Fibroblast of gingiva (primary cell): ENCODE measurements at places on chromosomes 3 and 15.

GRCh38 chr15:39018966-39019365, 454.4 kb upstream of the RASGRP1 start:
- no peak for DNase-seq

DNA sequence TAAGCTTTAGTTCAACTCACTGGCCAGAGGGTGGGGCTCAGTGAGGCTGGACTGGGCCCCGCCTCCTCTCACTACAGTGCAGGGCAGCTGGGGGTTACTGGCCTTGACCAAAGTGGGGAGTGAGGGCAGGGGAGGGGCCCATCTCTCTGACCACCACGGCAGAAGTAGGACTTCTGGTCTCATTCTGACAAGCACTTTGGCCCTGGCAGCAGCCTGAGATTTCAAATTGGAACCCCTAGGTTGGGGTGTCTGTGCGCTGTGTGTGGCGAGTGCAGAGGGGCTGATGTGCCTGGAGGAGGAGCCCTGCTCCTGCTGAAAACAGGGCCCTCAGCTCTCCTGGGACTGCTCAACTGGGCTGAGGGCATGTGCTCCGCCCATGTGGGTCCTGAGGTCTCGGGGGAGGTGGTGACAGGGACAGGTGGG, 60.3 kb upstream of the RPL32 start:
- DNase-seq, result no peak

DNA sequence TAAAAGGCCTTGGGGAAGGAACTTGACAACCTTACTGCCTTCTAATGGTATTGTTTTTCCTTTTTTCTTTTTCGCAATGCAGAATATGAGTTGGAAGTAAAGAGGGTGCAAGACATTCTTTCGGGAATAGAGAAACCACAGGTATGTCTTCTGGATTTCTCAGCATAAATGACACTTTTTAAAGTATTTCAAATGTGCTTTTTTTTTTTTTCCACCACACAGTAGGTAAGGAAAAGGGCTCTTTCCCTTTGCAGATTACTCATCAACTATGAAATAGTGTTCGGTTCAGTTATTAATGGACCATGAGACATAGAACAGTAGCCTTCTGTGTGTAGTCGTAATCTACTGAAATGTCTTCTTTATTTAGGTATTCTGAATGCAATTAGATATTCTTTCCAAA, 162.4 kb downstream of the GHSR start:
- DNase-seq, result peak; percentile 6

GRCh38 chr15:64717130-64717529, 58.3 kb downstream of the RBPMS2 start:
- no peak for DNase-seq

DNA sequence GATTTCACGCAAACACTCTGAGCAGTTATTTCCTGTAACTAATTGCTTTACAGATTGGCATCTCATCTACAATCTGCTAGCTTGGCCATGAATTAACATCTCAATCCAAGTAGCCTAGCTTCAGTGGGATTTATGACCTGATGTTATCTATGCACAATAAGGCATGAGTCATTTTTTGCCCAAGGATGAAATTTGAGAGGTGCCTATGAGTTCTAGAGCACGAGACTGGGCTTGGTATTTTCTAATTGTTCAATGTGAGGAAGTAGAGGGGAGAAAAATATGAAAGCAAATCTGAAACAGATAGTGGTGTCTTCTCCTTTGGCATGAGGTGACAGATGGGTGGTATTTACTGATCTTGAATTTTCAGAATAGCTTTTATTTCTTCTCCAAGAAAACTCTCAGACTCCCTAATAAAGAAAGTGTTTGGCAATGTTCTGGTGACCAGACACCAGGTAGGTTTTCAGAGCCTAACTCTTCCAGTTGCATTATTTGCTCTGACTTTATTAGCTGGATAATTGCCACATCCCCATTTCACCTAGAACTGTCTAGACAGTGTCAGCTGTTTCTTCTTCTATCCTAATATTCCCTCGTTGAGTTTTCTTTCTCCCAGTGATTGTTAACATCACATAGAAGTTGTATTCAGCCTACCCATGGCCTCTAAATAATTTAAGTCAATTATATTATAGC, 301.0 kb upstream of the UMPS start:
- DNase-seq, result no peak

DNA sequence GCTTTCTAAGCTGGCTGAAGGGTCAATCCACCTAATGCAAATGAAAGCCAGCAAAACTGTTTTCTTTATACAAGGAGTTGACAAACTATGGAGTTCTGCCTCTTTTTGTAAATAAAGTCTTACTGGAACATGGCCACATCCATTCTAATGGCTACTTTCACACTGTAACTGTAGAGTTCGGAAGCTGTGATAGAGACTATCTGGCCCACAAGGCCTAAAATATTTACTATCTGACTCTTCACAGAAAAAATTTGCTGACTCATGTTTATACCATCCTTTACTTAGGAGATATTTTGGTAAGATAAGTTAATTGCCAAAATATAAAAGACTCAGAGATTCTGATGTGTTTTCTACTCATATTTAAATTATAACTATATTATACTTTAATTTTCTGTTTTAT, 93.7 kb upstream of the GK5 start:
- peak; percentile 31 for DNase-seq

DNA sequence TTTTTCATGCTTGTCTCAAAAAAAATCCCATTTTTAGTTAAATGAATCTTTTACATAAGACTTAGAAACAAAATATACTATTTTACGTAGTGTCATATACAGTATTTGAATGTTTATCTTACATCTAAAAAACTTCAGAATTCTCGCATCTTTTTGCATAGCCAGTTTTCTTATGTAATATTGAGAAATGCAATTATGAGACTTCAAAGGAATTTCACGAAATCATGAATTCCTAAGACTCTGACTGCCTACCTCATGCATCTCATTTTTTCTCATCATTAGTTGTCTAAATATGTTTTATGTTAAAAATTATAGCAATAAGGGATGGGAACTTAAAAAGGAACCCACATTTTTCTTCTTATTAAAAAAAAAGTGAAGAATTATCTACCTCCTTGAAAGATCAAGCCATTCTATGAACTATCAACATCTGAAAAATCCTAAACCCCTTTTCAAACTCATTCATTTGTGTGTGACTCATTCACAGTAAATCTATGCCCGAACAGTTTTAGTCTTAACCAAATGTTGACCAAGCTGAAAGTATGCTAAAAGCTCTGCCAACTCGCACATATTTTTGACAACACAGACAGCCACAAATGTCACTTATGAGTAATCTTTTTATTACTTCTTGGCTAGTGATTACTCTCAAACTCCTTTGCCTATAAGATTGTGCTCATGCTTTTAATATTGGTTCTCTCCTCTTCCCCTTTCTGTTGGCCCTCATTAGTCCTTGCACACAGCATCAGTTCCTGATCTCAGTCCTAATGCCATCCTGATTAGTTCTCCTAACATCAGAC, 115.9 kb downstream of the DCLK3 start:
- peak; percentile 89 for DNase-seq

- DNase-seq, result no peak
Observed at GRCh38 chr3:178336336-178336735, 199.9 kb upstream of the KCNMB2 start.

DNA sequence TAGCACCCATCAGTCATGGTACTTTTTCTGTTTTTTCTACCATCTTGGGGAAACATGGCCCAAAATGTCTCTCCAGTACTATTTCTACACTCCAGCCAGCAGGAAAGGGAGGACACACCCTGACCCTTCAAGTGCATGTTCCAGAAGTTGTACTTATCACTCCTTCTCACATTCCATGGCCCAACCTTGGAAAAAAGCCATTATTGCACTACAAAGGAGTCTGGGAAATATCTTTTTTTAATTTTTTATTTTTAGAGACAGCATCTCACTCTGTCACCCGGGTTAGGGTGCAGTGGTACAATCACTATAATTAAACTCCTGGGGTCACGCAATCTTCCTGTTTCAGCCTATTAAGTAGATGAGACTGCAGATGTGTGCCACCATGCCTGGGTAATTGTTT, 100.0 kb upstream of the PPP2R3A start:
- no peak for DNase-seq

DNA sequence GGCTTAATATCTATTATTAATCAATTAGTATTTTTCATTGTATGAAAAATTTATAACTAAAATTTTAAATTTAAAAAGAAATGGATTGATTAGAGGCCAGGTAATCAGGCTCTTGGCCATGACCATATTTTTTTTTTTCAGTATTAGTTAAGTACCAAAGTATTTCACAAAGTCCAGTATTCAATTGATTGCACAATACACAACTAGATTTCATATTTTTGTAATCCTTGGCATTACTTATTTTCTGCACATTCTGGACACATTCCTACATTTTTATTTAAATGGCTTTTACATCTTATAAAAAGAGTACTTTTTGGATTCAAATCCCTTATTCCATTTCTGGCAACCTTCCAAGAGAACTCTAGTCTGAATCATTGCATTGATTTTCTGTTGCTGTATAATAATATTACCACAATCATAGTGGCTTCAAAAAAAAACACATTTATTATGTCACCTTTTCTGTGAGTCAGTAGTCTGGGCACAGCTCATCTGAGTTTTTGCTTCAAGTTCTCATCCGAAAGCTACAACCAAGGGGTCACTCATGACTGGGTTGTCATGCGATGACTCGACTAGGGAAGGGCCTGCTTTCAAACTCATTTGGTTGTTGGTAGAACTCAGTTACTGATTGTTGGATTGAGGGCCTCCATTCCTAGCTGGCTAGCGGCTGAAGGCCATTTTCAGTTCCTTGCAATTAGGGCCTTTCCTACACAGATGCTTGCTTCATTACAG, 90.7 kb downstream of the CNTN6 start:
- peak; percentile 22 for DNase-seq
